ENCODE measurements at places on chromosomes 16 and 17.

- DNase-seq, result no peak
Measured at GRCh38 chr16:77591347-77591746, 131.0 kb upstream of the NUDT7 start.

GRCh38 chr17:27546624-27547300, 84.2 kb upstream of the LGALS9 start:
- no peak for DNase-seq

- DNase-seq, result no peak
Measured at GRCh38 chr17:82493226-82493781, 26.2 kb upstream of the FOXK2 start.

- DNase-seq, result no peak
Measured at GRCh38 chr17:9266031-9266680, 244.8 kb downstream of the NTN1 start.

- DNase-seq, result no peak
Measured at GRCh38 chr17:42409523-42410318, 13.3 kb downstream of the CAVIN1 start.

- no peak for DNase-seq
Measured at GRCh38 chr17:55661256-55661758, 61.4 kb downstream of the TMEM100 start.

- no peak for DNase-seq
Measured at GRCh38 chr17:48174833-48175523, 67.4 kb downstream of the SNX11 start.

- DNase-seq, result no peak
Measured at GRCh38 chr17:77756846-77757560, 201.5 kb upstream of the TNRC6C start.

- no peak for DNase-seq
Measured at GRCh38 chr17:57699751-57700219, 45.3 kb downstream of the CCDC182 start.

- no peak for DNase-seq
Measured at GRCh38 chr16:898216-898615, 72.6 kb downstream of the LMF1 start.

DNA sequence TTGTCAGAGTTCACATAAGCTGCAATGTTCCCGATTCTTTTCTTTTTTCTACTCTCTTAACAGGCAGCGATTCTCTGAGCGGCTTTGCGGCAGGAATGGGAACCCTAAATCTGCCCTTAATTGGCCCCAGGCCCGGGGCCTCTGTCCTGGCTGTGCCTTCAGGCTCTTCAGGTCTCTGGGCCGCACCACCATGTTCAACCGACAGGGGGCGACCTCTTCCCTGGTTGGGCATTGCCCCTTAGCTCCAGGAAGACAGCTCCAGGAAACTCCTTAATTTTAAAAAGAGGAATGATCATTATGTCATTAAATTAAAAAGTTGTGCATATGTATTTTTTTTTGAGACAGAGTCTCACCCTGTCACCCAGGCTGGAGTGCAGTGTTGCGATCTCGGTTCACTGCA, 20.3 kb downstream of the CACNG5 start:
- no peak for DNase-seq

GRCh38 chr17:81083125-81083765, 48.3 kb downstream of the BAIAP2 start:
- DNase-seq, result no peak

- DNase-seq, result no peak
Measured at GRCh38 chr16:72569677-72570076, 397.7 kb upstream of the PMFBP1 start.

DNA sequence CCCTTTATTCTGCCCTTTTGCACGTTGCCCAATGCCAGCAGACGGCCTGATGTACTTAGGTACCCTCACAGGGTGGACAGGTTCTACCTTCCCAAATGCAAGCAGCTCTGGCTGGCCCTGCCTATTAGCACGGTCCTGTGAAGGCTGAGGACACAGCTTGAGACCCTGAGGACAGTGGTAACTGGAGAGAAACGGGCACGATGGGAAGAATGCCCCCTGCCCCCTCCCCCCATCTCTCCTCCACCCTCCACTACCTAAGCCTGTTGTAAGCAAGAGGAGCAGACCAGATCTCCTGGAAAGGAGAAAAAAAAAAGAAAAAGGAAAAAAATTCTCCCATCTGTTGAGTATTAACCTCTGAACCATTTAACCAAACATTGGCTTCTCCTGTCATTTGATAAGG, 34.1 kb downstream of the MEOX1 start:
- DNase-seq, result no peak
